Heart right ventricle (tissue), 16 donors: ENCODE measurements at places on chromosomes 3 and 15.

- DNase-seq = no peak
- H3K4me1 ChIP-seq = peaks cover 55% of the 10 kb centered on the region
- no peak overlapping the region for H3K4me3 ChIP-seq
- no peaks in the 10 kb centered on the region for H3K27me3 ChIP-seq
Observed at GRCh38 chr15:65836665-65837064, 32.6 kb upstream of the RAB11A start.

DNA sequence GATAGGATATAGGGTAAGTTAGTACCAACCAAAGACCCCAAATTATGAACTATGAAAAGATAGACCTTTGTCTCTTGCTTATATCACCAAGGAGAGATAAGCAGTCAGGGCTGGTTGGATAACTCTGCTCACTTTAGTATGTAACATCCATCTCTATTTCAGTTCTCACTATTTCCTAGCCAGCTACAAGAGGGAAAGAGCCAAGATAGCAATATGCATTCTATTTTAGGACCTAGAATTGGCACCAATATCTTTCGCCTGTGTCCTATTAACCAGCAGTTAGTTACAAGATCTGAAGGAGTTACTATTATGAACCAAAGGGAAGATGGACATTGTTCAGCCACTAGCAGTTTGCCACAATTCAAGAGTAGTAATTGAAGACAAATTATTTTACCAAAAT, 457.5 kb downstream of the NSUN3 start:
- H3K36me3 ChIP-seq = no peaks in the 10 kb centered on the region
- H3K27ac ChIP-seq = no peak overlapping the region
- no peaks in the 10 kb centered on the region for H3K4me1 ChIP-seq
- no peak overlapping the region for H3K4me3 ChIP-seq
- no peak for DNase-seq

- peaks cover 19% of the 10 kb centered on the region for H3K4me1 ChIP-seq
- DNase-seq = no peak
- H3K27me3 ChIP-seq = no peaks in the 10 kb centered on the region
- peaks cover 60% of the 10 kb centered on the region for H3K36me3 ChIP-seq
- peak overlapping the region; percentile 52 for H3K27ac ChIP-seq
- no peak overlapping the region for H3K4me3 ChIP-seq
Observed at GRCh38 chr3:98778852-98779413, 15.8 kb downstream of the ST3GAL6 start.

- no peak for DNase-seq
- no peaks in the 10 kb centered on the region for H3K4me1 ChIP-seq
- no peak overlapping the region for H3K4me3 ChIP-seq
- H3K27ac ChIP-seq = no peak overlapping the region
Observed at GRCh38 chr15:83322061-83322460, 37.6 kb upstream of the BNC1 start.

DNA sequence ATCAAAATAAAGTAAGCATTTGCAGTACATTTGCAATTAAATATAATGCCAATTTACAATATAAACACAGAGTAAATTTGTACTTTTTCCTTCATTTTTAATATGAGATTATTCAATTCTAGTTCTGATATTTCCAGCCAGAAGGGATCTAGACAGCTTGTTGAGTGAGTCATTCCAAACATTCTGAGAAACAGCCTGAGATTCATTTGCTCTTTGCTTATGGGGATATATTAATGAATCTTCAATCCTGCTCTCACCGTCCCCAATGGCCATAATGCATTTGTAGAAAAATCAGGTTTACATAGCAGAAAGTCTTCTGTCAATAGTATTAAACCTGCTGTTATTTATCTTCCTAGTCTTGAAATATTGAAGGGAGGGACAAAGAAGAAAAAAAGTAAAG, 554.2 kb downstream of the TUSC7 start:
- H3K27me3 ChIP-seq = no peaks in the 10 kb centered on the region
- H3K27ac ChIP-seq = no peak overlapping the region
- DNase-seq = no peak
- no peaks in the 10 kb centered on the region for H3K4me1 ChIP-seq

DNA sequence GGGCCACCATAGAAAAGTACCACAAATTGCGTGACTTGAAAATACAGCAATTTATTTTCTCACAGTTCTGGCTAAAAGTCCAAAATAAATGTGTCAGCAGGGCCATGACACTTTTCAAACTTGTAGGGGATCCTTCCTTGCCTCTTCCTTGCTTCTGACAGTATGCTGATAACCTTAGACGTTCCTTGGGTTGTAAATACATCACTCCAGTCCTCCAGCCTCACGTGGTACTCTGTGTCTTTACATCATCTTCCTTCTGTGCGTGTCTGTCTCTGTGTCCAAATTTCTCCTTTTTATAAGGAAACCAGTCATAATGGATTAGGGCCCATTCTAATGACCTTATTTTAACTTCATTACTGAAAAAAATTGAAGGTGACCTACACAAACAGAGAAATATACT, 7.4 kb downstream of the RNF168 start:
- no peak overlapping the region for H3K4me3 ChIP-seq
- peaks cover 7% of the 10 kb centered on the region for H3K4me1 ChIP-seq
- H3K36me3 ChIP-seq = peaks cover 40% of the 10 kb centered on the region
